CD4-positive, alpha-beta memory T cell (primary cell): ENCODE measurements at places on chromosomes 1 and 21.

DNA sequence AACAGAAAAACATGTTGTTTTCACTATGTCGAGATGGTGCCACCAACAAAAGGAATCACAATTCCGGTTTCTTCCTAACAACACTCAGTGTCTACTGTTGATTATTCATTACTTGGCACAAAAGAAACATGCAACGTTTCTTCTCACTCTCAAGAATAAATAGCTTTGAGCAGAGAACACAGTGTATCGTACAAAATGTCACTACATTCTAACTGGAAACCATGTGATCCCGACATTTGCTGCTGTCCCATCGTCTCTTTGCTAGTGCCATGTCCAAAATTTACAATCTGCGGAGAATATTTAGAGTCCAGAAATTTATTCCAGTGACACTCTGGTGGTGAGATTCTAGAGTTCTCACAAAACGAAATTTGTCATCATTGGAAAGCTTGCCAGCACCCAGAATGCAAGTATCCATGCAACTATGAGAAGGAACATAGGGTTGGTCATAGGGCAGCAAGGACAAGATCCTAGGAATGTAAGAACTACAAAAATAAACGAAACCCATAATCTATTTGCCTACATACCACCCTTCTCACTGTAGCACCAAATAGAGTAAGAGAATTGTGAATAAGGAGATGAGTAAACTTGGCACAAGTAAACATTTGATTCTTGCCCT is 505.1 kb downstream of the LTN1 start:
- no peak overlapping the region for H3K27ac ChIP-seq
- no peaks in the 10 kb centered on the region for H3K27me3 ChIP-seq
- no peaks in the 10 kb centered on the region for H3K36me3 ChIP-seq
- H3K4me1 ChIP-seq: no peaks in the 10 kb centered on the region
- no peak for DNase-seq
- no peak overlapping the region for H3K4me3 ChIP-seq

- DNase-seq: no peak
- no peak overlapping the region for H3K27ac ChIP-seq
- H3K4me1 ChIP-seq: peaks cover 46% of the 10 kb centered on the region
- H3K4me3 ChIP-seq: no peak overlapping the region
Measured at GRCh38 chr1:12134716-12135115, 32.1 kb upstream of the TNFRSF1B start.

GRCh38 chr1:18901952-18902522 is 318 bp downstream of the ALDH4A1 start:
- peaks cover 3% of the 10 kb centered on the region for H3K36me3 ChIP-seq
- no peak for DNase-seq
- peak overlapping the region; percentile 47 for H3K4me3 ChIP-seq
- H3K27ac ChIP-seq: peak overlapping the region; percentile 66
- no peaks in the 10 kb centered on the region for H3K27me3 ChIP-seq

DNA sequence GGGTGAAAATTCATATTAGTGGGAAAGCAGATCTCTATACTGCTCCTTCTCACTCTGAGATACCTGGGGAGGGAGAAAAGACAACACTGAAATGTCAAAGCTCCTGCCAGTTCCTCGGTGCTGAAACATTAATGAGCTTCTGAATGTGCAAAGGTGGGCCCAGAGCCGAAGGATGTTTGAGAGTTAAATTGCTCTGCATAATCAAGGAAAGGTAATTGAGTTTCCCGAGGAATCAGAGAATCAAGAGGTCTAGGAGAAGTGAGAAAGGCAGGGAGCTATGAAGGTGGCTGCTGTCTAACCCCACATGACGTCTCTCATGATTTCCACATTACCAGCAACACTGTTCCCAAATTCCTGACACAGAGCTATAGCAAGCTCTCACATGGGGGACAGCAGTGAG is 346.7 kb downstream of the SMYD3 start:
- H3K4me1 ChIP-seq: no peaks in the 10 kb centered on the region
- no peak for DNase-seq
- no peaks in the 10 kb centered on the region for H3K36me3 ChIP-seq

- no peak for DNase-seq
- no peak overlapping the region for H3K4me3 ChIP-seq
- H3K36me3 ChIP-seq: no peaks in the 10 kb centered on the region
- H3K4me1 ChIP-seq: no peaks in the 10 kb centered on the region
- H3K27me3 ChIP-seq: no peaks in the 10 kb centered on the region
Measured at GRCh38 chr1:203555076-203555475, 61.1 kb downstream of the OPTC start.

DNA sequence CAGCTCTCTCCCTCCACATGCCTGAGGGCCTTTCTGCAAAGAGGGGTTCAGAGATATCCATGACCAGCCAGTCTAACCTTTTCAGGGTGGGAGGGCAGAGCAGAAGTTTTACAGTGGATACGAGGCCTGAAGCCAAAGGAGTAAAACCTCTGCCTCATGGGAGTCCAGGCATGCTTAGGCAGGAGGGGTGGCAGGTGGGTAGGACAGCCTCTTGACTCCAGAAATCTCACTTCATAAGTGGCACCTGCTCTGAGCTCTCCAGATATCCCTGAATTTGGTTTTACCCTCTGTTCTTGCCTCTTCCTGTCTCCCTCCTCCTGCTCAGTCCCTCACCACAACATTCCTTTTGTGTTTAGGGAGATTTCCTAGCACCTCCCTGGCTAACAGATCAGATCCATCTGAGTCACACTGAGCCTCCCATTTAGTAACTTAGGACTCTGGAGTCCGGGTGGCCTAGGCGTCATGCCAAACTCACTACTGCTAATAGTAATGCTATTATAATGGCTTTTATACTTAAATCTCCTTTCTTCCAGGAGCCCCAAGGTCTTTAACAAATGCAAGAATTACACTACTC is 201.0 kb downstream of the HS2ST1 start:
- no peaks in the 10 kb centered on the region for H3K4me1 ChIP-seq
- H3K4me3 ChIP-seq: no peak overlapping the region
- no peak overlapping the region for H3K27ac ChIP-seq

DNA sequence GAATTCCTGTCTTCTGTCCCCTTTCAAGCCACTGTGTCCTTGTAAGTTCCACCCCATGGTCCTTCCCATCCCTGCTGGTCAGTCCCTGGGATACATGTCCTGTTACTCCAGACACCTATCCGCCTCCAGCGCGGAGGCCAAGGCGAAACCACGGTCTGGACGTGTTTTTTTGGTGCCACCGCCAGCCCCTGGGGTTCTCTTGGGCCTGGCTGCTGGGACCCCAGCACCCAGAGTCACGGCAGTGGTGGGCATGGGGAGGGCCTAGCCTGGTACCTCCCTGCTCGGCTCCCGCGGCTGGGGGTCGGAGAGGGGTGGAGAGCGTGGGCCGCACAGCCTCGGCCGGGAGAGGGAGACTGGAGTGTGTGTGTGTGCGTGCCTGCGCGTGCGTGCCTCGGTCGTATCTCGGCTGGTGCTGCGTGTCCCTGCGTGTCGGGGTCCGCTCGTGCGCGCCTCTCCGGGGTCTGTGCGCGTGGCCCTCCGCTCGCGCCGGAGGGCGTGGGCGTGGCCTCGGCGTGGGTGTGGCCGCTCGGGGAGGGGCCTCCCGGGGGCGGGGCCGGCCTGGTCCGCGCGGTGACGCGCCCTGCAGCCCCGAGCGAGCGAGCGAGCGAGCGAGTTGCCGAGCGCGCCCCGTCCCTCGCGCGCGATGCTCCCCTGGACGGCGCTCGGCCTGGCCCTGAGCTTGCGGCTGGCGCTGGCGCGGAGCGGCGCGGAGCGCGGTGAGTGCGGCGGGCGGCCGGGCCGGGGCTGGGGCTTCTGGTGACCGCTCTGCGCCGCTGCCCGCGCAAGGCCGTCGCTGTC is at the start of gene VWA1:
VWA1 (plus strand) TSS at position 585 of the 798 bp plus-strand sequence; CDS start at position 644, 59 bp downstream.
- no peak within 1 kb of the TSS for H3K4me3 ChIP-seq
- no peaks in the 10 kb centered on the region for H3K36me3 ChIP-seq
- no peak within 1 kb of the TSS for H3K27ac ChIP-seq

DNA sequence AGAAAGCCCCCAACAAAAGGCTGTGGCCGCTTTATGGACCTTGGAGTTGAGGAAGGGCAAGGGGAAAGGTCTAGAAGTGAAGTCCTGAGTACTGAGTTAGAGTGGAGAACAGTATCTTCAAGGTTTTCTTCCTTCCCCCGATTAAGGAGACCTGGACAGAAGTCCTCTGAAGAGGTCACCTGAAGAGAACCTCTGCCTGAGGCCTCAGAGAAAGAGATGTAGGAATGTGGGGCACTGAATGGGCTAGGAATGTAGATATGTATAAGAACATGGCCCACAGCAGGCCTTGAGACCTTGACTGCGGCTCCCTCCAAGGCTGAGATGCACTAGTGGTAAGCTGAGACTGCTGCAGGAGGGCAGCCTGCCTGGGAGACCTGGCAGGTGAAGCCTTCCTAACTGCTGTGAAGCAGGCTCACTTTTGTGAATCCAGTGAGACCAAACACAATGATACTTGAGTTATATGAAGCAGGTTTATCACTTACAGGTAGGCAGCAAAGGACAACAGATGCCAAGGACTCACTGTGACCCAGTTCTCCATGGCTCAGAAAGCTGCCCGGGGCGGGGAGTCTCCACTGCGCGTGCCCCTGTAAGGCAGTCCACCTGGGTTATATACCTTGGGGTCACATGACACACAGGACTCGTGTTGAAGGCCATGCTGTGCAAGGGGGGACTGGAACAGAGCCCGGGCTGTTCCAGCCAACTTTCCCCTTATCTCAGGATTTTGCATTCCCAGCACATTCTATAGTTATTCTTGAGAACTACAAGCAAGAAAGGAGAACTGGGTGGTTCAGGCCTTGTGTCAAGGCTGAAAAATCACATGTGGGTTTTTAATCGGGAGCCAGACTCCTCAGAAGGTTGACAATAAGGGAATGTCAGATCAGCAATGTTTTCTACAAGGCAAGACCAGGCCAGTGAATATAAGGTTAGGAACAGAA is 78.8 kb upstream of the PPM1J start:
- no peaks in the 10 kb centered on the region for H3K27me3 ChIP-seq
- H3K27ac ChIP-seq: no peak overlapping the region
- no peaks in the 10 kb centered on the region for H3K4me1 ChIP-seq

GRCh38 chr1:77347646-77348045 is 65.8 kb downstream of the AK5 start:
- H3K27me3 ChIP-seq: no peaks in the 10 kb centered on the region
- H3K27ac ChIP-seq: no peak overlapping the region
- H3K36me3 ChIP-seq: no peaks in the 10 kb centered on the region
- DNase-seq: no peak

DNA sequence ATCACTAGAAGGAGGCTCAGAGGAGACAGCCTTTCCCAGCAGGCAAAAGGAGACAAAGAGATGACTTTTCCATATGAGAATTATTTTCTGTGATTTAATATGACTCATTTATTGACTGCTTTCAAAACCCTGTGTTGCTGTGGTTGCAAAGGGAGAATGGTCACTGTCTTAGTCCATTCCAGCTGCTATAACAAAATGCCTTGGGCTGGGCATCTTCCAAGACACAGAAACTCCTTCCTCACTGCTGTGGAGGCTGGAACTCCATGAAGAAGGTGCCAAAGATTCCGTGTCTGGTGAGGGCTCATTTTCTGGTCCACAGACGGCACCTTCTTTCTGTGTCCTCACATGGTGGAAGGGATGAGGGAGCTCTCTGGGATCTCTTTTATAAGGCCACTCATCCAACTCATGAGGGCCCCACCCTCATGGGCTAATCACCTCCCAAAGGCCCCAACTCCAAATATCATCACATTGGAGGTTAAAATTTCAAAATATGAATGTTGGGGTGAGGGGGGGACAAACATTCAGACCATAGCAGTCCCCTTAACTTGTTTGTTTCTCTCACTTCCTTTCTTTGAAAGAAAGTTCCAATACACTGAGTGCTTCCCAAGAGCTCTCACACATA is 252.1 kb upstream of the RAB4A start:
- H3K4me1 ChIP-seq: no peaks in the 10 kb centered on the region
- H3K36me3 ChIP-seq: no peaks in the 10 kb centered on the region
- no peak overlapping the region for H3K27ac ChIP-seq
- no peak for DNase-seq

DNA sequence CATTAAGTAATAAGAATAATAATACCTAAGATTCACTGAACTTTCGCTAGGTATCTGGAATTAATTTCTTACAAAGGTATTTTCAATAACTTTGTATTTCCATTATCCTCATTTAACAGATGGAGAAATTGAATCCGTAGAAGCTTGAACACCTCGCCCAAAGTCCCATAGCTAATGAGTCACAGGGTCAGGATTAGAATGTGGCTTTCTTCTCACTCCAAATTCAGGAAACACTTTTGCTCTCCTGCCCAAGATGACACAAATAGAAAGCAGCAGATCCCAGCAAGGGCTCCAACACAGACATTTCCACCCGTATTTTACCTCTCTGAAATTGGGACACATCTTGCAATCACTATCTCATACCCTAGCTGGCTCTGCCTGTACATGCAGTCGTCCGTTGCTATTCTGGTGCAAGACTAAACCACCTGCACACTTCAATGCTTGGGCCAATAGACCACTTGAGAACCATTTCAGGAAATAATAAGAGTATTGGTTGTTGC is 125.9 kb upstream of the GREM2 start:
- no peak for DNase-seq
- H3K27me3 ChIP-seq: no peaks in the 10 kb centered on the region
- H3K4me1 ChIP-seq: no peaks in the 10 kb centered on the region
- H3K27ac ChIP-seq: no peak overlapping the region
- no peak overlapping the region for H3K4me3 ChIP-seq

- H3K36me3 ChIP-seq: no peaks in the 10 kb centered on the region
- H3K27ac ChIP-seq: no peak overlapping the region
- H3K27me3 ChIP-seq: no peaks in the 10 kb centered on the region
- no peak for DNase-seq
- H3K4me3 ChIP-seq: no peak overlapping the region
- no peaks in the 10 kb centered on the region for H3K4me1 ChIP-seq
Measured at GRCh38 chr1:99963041-99963795, 6.6 kb upstream of the SLC35A3 start.
